NCI-H1417 treated with DMSO at 0.1 percent for 48 hours (cell line): ENCODE measurements at places on chromosomes 7 and 10.

DNA sequence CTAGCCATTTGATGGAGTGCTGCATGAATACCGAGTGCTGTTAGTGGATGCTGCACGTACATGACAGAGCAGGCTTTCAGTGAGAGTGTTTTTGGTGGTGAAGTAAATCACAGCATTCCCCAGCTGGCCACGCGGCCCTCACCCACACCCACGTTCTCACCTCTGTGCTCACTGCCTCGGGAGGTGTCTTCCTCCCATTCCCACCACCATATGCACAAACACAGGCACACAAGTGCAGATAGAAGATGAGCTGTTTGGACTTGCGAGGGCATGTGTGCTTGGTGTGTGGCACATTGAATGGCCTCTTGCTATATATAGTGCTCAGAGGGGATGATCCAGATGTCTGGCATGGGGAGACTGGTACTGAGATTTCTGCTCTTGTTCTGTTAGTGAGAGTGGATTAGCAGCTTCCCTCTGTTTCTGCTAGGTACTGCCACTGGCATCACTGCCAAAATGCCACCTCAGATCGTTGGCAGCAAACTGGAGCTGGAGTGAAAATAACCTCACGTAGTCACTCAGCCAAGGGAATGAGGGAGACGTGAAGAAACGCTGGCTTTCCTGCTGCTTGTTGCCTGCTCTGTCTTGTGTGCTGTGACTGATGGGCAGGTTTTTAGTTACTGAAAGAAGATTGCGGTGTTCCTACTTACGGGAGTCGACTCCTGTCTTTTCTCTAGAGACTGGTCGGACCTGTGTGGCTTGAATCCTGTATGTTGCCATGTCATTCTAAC lies 19.1 kb downstream of the DNAJB6 start:
- no peak for DNase-seq

DNA sequence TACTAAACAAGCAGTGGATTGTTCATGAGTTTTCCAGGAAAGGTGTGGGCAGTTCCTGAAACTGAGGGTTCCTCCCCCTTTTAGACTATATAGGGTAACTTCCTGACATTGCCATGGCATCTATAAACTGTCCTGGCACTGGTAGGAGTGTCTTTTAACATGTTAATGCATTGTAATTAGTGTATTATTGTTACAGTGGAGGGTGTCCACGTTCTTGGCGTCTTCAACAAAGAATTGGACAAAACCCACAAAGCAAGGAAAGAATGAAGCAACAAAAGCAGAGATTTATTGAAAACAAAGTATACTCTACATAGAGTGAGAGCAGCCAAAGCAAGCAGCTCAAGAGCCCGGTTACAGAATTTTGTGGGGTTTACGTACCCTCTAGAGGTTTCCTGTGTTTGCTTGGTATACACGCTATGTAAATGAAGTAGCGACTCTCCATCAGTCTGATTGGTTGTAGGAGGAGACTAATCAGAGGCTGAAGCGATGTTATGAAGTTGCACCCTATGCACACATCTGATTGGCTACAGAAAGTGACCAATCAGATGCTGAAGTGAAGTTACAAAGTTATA lies 175.2 kb downstream of the NSUN6 start:
- no peak for DNase-seq

- no peak for DNase-seq
Observed at GRCh38 chr10:106566873-106567272, 597.6 kb downstream of the SORCS1 start.

DNA sequence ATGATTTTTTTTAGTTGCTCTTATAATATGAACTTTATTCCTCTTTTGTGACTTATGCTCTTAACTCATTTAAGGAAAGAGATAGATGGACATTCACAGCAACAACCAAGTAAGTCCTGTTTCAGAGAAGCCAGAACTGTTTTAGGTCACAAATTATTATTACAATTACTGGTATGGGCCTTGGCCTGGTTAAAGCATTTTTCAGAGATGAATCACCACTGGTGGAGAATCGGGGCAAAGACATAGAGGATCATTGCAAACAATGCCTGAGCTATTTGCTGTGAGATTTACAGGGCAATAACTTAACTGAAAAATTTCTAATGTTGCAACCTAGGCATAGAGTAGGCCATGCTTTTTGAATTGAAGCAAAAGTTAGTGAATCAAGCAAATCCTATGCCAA lies 138.0 kb upstream of the YAE1 start:
- no peak for DNase-seq

- no peak for DNase-seq
Observed at GRCh38 chr7:2494191-2495130, 18.3 kb upstream of the GRIFIN start.

DNA sequence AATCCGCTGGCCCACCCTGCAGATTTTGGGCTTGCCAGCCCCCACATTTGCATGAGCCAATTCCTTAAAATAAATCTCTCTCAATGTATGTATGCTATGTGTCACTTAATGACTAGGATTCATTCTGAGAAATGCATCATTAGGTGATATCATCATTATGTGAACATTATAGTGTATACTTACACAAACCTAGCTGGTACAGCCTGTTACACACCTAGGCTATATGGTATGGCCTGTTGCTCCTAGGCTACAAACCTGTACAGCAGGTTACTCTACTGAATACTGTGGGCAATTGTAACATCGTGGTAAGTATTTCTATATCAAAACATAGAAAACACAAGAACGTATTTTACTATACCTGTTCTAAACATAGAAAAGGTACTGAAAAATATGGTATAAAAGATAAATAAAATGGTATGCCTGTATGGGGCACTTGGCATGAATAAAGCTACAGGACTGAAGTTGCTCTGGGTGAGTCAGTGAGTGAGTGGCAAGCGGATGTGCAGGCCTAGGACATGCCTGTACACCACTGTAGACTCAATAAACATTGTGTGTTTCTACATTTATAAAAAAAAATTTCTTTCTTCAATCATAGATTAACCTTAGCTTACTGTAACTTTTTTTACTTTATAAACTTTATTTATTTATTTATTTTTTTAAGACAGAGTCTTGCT lies 135.9 kb downstream of the ABCA13 start:
- DNase-seq: no peak

DNA sequence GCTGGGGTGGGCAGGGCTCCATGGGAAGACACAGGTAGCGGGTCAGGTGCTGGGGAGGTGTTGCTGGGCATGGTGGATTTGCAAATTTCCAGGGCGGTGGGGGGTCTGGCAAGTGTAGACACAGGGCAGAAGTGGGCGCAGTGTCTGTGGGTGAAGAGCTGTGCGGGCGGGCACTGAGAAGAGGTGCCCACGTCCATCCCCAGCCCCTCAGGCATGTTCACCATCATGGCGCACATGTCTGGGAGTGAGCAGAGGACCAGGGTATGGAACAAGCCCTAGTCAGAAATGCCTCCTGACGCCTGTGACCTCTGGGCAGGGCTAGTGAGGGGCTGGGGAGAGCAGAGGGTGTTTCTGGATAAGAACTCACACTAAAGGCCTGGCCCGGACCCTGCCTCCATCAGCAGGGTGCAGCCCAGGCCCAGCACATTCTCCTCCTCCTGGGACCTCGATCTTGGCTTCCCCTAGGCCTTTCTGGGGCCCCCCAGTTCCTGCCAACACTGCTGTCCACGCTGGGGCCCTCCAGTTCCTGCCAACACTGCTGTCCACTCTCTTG lies 612.9 kb downstream of the PTPRN2 start:
- DNase-seq: no peak

GRCh38 chr7:114414156-114415063 lies at the start of gene FOXP2:
TSS of gene FOXP2 (plus strand) at chr7:114414815. CDS start at chr7:114426512, 11,697 bp downstream.
- peak; percentile 72 for DNase-seq

GRCh38 chr7:150665089-150665748 lies 20.3 kb upstream of the GIMAP2 start:
- no peak for DNase-seq

GRCh38 chr7:1690359-1690958 lies 20.4 kb downstream of the ELFN1 start:
- DNase-seq: no peak

DNA sequence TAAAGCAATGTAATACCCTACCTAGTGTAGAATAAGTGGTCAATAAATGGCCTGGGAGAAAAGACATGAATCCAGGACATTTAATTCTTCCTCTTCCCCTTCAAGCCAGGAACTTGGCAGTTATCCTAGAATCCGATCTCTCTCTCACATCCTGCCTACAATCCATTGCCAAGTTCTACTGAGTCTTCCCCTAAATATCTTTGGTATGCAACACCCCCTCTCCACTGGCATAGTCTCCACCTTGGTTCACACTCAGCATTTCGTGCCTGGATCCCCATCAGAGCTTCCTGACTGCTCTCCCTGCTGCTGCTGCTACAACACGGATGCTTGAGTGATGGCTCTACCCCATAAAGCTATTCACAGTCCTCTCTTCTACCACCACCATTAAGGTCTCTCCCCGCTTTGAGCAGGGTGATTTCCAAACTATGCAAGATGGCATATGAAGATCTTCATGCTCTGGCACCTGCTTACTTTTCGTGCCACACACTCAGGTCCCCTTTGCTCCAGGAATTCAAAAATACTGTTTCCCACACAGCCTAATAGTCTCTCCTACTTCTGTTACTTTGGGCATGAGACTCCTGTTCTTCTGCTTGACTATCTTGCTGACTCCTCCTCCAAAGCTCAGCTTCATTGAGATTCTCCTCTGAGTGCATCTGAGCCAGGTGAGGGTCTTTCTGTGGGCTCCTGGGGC lies 4.8 kb downstream of the ANK3 start:
- DNase-seq: no peak

- DNase-seq: peak; percentile 8
Observed at GRCh38 chr7:106178593-106179134, 66.6 kb upstream of the SYPL1 start.

- DNase-seq: no peak
Observed at GRCh38 chr7:16685535-16685934, 39.6 kb downstream of the BZW2 start.

GRCh38 chr7:66119245-66119850 lies 4.7 kb downstream of the CRCP start:
- no peak for DNase-seq

- DNase-seq: no peak
Observed at GRCh38 chr7:92851732-92852131, 15.4 kb upstream of the CDK6 start.

GRCh38 chr10:77380191-77380590 lies 257.4 kb downstream of the KCNMA1 start:
- DNase-seq: no peak

GRCh38 chr10:129785536-129785981 lies 178.5 kb downstream of the EBF3 start:
- no peak for DNase-seq

- DNase-seq: peak; percentile 40
Observed at GRCh38 chr7:106425017-106425719, 140.4 kb upstream of the NAMPT start.

GRCh38 chr7:130139193-130139960 lies 65.8 kb downstream of the TMEM209 start:
- no peak for DNase-seq

- no peak for DNase-seq
Observed at GRCh38 chr10:11789956-11790355, 33.2 kb upstream of the PROSER2 start.

- no peak for DNase-seq
Observed at GRCh38 chr7:74290981-74291441, 1.8 kb downstream of the CLIP2 start.

DNA sequence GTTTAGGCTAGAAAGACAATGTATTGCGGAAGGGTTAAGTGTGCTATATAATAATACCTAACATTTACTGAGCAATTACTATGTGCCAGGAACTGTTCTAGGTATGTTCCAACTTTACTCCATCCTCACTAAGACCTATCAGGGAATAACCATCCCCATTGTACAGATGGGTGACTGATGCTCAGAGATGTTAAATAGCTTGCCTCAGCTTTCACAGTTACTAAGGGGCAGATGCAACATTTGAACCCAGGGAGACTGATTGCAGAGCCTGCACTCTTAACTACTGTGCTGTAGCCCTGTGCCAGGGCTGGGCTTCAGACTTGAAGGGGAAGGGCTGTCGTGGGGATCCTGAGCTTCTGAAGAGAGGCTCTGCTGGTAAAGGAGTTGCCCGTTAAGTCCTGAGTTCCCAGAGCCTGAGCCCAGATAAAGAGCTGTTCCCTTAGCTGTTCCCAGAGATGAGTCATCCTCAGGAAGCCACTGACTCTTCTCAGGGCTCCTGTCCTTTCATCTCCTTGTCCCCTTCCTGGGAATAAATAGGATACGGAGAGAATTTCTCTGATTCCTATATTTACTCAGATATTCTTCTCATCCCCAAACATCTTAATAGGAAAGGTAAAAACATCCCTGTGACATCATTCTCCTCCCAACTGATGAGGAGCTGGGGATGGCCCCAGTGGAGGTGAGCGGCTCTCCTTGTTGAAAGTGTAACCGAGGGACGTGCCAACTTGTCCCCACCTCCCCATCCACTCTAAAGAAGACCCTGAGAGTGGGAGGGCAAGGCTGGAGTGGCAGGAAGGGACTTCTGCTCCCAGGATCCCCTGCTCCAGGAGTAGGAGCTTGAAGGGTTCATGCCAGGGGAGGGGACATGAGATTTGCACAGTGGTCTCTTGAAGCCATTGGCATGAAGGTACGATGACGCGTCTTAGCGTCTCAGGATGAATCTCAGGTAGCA lies 28.0 kb upstream of the HABP2 start:
- no peak for DNase-seq

- DNase-seq: no peak
Observed at GRCh38 chr7:82389876-82390275, 53.7 kb downstream of the CACNA2D1 start.
